T-helper 9 cell (primary cell): ENCODE measurements at places on chromosomes 2 and 18.

DNA sequence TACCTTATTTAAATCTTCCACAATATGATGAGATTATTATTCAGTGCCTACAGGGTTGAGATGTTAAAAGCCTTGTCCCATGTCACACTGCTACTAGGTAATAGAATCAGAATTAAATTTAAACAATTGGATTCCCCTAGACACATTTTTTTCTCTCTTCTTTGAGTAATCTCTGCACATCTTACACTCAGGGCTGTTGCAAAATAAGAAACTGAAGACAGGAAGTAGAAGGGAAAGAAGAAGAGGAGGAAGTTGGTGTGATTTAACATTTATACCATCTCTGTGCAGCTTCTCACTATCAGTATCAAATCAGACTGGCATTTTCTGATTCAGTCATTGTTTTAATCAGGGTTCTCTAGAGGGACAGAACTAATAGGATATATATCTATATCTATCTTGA lies 677.6 kb downstream of the IRS1 start:
- DNase-seq, result no peak

DNA sequence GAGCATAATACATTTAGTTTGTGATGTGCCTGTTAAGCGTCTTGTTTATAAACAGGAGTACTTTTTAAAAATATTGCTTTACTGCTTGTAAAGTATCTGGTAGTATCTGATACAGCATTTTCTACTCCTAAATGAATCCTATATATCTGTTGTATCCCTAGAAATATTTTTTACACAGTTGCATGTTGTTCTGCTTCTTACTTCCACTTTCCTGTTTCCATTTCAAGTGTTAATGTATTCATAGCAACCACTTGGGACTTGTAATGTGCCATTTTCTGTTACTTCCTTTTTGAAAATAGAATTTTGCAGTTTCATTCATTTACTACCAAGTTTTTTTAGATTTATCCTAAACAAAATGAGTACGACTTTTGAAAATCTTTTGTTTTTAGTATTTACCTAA lies 24.9 kb downstream of the CCNT2 start:
- no peak for DNase-seq

- DNase-seq, result no peak
These were observed 270.8 kb downstream of the GALNT13 start for GRCh38 chr2:154142480-154142879.

- DNase-seq, result no peak
These were observed 1.1 kb downstream of the GRP start for GRCh38 chr18:59220784-59221765.

GRCh38 chr2:15818318-15818753 lies 122.0 kb upstream of the MYCN start:
- DNase-seq, result no peak

DNA sequence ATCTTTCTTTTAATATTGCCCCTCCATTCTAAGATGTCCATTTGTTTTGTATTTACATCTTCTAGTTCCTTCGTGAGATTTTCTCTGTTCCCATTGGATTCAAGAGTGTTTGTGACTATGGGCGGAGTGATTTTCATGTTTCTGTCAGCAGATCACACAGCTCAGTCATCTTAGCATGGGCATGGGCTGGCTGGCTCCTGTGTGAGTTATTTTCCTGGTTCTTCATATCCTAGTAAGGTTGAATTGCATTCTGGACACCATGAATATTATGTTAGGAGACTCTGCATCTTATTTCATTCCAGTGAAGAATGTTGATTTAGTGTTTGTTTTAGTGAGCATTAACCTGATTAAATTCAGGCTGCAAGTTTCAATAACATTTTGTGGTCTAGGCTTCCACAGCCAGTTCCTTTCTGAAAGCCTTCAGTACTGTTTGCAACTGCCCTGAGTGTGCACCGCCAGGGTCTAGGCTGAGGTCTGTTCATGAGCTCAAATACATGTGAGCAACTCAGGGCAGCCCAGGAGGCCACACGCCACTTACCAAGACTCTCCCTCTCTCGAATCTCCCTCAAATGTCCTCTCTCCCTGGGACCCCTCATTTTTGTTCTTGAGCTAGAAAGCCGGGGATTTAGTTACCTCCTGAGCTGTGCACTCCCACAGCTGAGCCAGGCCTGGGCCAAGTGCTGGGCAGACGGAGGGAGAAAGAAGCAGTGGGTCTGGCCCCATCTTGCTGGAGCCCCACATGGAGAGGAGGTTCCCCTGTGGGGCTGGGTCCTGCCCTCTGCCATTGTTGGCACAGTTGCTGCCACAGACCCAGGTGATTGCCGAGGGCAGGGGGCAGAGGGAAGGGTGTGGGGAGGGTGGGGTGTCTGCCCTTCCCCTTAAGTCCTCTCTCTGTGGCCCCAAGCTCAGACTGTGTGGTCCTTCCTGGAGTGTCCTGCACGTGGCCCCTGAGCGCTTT lies 145.9 kb downstream of the RTP5 start:
- no peak for DNase-seq

- no peak for DNase-seq
These were observed 1.2 kb downstream of the CNOT9 start for GRCh38 chr2:218569661-218570500.

DNA sequence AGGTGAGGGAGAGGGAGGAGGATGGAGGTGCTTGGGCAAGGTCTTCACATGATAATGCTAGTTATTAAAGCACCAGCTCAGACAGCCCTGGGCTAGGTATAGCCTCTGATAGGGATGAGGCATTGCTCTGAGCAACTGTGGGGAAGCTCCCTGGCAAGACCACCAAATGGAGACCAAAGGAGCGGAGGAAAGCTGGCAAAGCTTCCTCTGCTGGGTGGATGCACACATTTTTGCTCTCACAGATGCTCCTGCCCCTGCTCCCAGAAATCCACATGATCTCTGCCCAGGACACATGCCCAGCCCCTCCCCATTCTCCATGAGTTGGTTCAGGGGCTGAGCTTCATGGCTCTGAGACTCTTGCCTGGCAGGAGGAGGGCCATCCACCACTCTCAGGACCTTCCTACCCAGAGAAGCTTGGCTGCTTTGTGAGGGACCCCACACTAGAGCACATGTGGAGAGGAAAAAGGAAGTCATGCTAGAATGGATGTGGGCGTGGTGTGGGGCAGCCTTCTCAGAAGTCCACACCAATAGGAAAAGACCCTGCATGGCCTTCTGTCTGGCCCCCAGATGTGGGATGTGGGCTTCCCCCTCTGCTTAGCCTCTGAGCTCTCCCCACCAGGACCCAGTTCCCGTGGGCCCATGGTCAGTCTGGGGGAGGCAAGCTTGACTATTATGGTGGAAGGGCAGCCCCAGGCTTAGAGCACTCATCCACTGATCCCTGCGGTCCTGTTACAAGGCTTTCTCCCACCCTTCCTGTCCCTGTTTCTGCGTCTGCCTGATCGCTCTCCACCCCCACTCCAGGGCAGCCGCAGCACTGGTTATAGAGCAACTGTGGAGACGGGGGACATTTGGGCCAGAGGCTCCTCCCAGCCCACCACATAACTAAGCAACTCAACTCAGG lies 10.5 kb upstream of the CYP26B1 start:
- no peak for DNase-seq

GRCh38 chr2:151852260-151853069 lies 24.2 kb upstream of the ARL5A start:
- DNase-seq, result no peak

DNA sequence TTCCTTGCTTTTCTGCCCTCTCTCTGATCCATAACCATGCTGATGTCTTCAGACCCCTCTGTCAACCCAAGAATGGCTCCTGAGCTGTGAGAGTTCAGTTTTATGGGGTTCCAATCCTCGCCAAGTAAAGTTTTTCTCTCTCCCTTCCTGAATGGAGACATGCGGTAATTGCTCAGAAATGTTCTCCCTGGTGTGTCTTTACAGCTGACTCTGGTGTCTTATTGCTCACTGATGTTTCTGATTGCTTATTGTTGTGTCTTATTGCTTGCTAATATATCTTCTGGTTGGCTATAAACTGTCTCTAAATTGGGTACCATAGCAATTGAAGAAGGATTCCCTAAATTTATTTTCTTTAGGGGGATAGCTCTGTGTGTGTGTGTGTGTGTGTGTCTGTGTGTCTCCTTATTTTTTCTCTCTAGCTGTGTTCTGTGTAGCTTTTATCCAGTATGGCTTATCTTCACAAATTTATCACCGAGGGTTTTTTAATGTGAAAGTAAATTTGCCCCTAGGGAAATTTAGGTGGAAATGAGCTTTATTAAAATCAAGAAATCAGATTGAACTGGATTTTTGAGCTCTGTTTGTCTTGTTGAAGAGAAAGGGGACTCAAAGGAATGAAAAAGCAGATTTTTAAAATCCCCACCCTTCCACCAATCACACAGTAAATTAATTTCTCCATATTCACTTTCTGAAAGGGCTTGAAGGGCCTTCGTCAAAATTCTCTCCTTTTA lies 19.5 kb downstream of the MGAT5 start:
- DNase-seq, result no peak

DNA sequence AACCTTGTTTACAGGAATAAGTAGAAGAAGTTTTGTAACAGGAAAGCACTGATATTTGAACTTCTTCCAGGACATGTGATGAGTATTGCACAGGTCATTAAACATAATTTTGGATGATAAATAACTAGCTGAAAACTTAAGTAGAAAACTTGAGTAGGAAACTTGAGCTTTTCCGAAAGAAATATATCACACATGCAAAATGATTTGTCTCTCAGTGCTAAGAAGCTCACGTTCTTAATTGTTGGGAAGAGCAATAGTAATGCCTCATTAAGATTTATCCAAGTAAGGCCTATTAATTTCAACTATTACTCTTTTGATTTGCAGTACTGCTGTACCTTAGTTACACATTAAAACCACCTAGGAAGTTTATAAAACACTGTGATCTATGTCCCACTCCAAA lies 1921.9 kb upstream of the LRRTM1 start:
- DNase-seq, result no peak

- DNase-seq, result peak; percentile 31
These were observed 54.9 kb downstream of the EXOC6B start for GRCh38 chr2:72770879-72771461.

DNA sequence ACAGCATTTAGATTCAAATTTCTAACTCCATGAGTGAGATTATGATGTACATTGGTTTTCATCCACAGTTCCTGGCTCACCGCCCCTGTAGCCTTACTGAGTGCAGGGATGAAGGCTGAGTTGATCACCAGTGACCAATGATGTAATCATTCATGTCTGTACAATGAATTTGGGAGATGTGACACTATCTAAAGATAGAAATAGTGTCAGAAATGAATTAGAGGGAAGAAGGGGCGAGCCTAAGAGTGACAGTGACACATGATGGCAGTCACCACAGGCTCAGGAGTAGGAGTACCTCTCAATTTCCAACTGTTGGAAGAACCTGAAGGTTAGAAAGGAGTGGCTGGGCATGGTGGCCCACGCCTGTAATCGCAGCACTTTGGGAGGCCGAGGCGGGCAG lies 3.2 kb downstream of the METTL4 start:
- DNase-seq, result no peak

DNA sequence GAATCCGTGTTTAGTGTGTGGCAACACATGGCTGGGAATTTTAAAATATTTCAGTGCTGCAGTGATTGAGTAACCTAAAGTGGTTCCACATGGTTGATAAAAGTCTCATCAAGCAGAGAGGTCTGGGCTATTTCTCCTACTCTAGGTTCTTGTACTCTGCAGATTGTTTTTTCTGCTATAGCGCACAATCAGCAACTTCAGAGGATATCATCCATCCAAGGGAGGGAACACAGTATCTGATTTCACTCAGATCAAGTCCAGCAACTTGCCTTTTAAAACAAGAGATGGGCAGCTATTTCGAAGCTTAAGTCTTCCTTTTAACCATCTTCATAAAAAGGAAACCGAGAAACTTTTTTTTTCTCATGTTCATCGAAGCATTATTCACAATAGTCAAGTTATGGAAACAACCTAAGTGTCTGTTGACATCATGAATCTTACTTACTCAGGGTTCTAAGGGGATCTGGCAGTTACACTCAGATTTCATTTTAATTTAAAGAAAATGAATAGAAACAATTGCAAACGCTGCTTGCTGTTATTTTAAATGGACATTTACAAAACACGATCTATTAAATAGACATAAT lies 172.7 kb upstream of the TRIB2 start:
- no peak for DNase-seq

- DNase-seq, result no peak
These were observed 146.8 kb downstream of the TGIF1 start for GRCh38 chr18:3596637-3597384.

GRCh38 chr18:36811430-36811829 lies 17.4 kb downstream of the TPGS2 start:
- DNase-seq, result no peak

- no peak for DNase-seq
These were observed 154.2 kb downstream of the ATAD2B start for GRCh38 chr2:23772684-23773083.

DNA sequence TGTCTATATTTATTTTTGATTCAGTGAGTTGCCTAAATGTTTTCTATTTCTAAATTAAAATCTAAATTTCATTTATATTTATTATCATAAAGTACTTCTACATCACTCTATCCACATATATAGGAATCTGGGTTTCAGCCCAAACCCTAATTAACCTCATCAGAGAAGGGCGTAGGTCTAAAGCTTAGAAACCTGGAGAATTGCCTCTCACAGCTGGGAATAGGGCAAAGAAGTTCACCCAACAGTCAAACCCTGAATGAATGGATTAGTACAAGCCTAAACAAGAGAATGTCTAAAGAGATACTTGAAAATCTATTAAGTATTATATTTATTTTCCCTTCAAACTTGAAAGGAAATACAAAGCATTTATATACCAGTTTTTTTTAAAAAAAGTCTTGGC lies 26.2 kb downstream of the TFPI start:
- DNase-seq, result no peak

DNA sequence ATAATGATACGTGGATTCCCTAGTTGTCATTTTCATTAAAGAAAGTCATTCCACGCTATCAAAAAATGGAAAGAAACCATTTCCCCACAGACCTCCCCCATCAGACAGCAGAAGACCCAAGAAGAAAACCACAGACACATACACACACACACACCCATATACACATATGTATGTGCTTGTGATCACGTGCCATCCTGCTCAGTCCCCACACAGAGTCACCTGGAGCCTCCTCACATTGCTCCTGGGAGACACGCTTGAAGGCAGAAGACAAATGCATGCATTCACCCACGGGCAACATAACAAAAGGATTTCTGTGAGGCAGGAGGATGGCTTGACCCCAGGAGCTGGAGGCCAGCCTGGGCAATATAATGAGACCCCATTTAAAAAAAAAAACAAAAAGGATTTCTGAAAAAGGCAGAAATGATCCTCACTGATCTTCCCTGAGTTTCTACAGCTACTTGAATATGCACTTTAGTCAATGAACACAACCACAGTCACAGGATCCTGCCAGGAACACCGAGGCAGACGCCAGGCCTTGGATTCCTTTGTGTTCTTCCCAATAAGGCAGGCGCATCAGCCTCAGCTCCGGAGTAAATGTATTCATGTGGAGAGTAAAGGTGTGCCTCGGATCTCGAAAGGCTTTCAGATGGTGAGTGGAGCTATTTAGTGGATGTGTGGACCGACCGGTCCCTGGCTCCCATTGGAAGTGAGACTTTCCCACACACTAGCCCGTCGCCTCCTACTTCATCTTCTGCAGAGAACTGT lies 21.0 kb downstream of the TGFBRAP1 start:
- no peak for DNase-seq

- no peak for DNase-seq
These were observed 54.6 kb downstream of the RDH14 start for GRCh38 chr2:18505703-18506341.

GRCh38 chr18:74316257-74317170 lies 875 bp downstream of the C18orf63 start:
- DNase-seq, result no peak

- no peak for DNase-seq
These were observed 755.4 kb upstream of the VRK2 start for GRCh38 chr2:57291209-57291608.

- no peak for DNase-seq
These were observed 23.5 kb downstream of the CCT7 start for GRCh38 chr2:73257425-73258125.
